ENCODE measurements at places on chromosomes 1 and 21. TPM values are rescaled to one million over a fixed set of nuclear protein-coding genes. Genes with fewer than 3 reads are reported as not detected.

Gene FHAD1
- total RNA-seq: not detected

DNA sequence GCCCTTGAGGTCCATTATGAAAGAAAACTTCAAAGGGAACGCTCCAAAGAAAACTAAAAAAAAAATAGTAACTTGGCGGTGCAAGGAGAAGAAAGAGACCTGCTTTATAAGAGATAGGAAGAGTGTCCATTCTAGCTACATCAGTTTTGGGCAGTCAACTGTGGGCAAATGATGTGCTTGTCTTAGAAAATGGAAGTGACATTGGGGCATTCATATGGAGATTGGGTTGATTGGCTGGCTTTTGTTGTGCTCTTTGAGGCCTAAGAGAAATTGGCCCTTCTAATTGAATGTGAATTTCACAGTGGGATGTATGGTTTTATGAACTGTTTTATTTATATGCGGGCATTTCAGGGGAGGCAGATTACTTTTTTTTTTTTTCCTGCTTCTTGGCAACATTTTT lies 13.2 kb downstream of the PPP1R12B start:
- no peak for DNase-seq

- DNase-seq: peak; percentile 64
Observed at GRCh38 chr1:206469933-206470691, at the start of gene IKBKE. IKBKE (plus strand) TSS chr1:206470476; CDS start chr1:206473228, 2,752 bp downstream.

DNA sequence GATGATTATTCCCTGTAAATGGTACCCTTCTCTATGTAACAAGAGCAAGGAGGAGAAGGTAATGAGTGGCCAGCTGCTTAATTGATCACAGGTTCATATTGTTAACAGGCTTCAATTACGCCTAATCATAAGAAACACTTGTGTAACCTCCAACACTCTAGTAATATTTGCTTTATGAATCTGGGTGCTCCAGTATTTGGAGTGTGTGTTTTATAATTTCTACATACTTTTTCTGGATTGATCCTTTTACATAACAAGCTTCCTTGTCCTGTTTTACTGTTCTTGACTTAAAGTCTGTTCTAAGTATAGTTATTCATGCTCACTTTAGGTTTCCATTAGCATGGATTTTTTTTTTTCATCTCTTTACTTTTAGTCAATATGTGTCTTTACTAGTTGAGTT lies 984.2 kb downstream of the AMY1C start:
- DNase-seq: no peak

DNA sequence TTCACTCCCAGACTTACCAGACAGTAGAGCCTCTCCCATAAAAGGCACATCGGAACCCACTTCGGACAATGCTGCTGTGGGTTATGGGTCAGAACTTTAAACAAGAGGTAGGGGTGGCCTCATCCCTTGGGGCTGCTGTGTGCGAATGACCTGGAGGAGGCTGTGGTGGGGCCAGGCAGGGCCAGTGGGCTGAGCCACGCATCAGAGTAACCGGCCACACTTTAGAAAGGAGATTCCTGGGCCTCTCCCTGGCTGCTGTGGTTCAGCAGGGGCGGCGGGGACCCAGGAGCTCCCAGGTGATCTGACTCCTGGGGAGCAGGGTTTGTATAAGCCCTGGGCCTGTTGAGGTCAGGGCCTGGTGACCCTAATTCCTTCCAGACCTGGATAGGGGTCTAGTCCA lies 110.2 kb upstream of the C1orf174 start:
- DNase-seq: no peak
